ENCODE measurements at places on chromosomes 2 and 18. TPM values are rescaled to one million over a fixed set of nuclear protein-coding genes. Genes with fewer than 3 reads are reported as not detected.

The DYSF gene
- total RNA-seq = 49.2 TPM

The COL4A3 gene
- total RNA-seq = 4.5 TPM

The TDRD15 gene
- total RNA-seq = not detected

The METTL4 gene
- 5.9 TPM for total RNA-seq

The LIMS4 gene
- total RNA-seq = 2.8 TPM

The GKN2 gene
- total RNA-seq = not detected

DNA sequence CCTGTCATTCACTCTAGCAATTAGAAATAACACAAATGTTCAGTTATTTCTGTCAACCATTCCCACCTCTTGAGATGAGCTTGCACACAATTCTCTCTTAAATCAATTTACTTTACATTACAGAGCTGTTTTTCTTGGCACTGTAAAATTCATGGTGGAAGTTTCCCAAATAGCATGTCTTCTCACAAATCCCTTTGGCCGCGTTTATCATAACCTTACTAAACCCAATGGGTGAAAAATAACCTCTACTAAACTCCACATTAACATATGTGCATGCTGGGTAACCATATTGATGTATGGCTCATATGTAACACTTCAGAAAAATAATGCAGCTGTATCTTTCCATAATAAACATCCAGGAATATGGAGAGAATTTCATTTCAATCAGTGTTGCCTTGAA lies 75.5 kb upstream of the SULT1C3 start:
- DNase-seq = no peak

- DNase-seq = no peak
Observed at GRCh38 chr18:65994302-65994701, 243.5 kb downstream of the CDH7 start.

GRCh38 chr2:220821683-220822082 lies 750.4 kb downstream of the EPHA4 start:
- no peak for DNase-seq

DNA sequence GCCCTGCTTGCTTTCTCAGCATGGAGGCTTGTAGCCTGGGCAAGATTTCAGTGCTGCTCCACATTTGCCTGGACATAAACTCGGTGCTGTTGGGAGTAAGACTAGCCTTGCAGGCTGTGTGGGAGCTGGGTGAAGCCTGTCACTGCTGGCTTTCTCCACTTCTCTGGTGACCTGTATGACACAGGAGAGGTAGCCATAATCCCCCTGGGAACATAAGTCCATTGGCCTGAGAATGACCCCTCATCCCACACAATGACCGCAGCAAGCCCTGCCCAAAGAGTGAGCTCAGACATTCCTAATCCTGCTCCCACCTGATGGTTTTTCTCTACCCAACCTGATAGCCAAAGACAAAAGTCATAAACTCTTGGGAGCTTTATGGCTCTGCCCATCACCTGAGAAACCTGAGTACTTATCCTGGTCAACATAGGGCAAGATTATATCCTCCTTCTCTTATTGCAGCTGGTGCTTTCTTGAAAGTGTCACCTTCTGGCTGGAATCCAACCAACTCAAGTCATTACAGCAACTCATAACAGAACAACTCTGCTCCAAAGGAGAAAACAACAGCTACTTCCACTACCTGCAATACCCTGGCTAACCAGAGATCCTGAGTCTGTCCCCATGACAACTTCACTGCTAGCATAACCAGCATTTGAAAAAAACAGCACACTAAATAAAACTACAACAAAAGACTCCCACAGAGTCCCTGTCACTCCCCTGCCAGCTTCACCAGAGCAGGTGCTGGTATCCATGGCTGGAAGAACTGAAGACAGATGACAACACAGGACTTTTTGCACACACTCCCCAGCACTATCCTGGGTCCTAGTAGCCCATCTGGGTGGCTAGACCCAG lies 834.4 kb upstream of the DDX18 start:
- no peak for DNase-seq

- DNase-seq = no peak
Observed at GRCh38 chr2:146986161-146986560, 858.7 kb upstream of the ACVR2A start.

DNA sequence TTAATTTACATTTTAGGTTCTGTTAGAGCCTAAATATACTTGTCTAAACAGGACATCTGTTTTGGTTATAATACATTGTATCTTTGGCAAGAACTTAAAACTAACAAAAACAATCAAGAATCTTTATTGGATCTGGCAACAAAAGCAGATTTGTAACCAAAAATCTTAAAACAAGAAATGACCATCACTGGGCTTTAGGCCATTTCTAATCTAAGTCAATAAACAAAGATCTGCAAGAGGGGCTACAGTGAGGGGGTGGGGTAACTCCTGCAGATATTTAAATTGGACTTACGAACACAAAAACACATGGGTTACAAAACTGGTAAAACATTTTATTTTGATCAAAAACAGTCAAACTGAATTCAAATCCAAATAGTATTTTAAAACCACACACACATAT lies 77.3 kb downstream of the SRBD1 start:
- no peak for DNase-seq

DNA sequence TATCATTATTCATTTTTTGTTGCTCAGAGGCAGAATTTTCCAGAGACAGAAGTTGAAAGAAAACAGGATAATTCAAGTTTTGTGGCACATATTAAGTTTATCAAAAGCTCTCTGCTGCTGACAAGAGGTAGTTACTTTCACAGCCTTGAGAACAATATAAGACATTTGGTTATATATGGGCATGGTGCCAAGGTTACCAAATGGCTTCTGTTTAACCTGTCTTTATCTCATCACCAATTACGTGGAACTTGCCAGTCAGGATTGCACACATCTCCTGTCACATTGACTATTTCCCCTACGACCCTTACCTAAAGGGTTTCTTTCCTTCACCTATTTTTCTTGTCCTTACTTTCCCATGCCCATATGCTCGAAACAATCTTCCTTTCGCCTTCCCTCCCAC lies 35.9 kb downstream of the KLF7 start:
- no peak for DNase-seq

DNA sequence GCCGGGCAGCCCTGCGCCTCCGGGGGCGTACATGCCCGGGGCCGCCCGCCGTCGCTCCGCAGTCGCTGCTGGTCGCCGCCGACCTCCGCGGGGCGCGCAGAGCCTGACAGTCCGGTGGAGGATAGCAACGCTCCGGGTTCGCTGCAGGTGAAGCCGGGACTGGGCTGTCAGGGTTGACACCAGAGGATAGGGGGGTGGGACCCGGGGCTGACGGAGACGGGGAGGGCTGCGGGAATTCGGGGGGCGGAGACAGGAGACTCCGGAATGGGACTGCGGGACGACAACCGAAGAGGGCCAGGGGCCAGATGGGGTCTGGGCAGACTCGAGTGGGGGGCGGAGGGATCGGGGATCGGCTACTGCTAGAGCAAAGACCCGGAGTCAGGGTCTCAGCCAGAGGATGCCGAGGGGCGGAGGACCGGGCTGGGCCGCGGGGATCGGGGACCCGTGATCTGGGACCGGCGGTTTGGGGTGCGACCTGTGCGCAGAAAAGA lies 403 bp downstream of the TMEM127 start:
- peak; percentile 71 for DNase-seq

GRCh38 chr2:14716319-14716718 lies 83.8 kb downstream of the LRATD1 start:
- no peak for DNase-seq

DNA sequence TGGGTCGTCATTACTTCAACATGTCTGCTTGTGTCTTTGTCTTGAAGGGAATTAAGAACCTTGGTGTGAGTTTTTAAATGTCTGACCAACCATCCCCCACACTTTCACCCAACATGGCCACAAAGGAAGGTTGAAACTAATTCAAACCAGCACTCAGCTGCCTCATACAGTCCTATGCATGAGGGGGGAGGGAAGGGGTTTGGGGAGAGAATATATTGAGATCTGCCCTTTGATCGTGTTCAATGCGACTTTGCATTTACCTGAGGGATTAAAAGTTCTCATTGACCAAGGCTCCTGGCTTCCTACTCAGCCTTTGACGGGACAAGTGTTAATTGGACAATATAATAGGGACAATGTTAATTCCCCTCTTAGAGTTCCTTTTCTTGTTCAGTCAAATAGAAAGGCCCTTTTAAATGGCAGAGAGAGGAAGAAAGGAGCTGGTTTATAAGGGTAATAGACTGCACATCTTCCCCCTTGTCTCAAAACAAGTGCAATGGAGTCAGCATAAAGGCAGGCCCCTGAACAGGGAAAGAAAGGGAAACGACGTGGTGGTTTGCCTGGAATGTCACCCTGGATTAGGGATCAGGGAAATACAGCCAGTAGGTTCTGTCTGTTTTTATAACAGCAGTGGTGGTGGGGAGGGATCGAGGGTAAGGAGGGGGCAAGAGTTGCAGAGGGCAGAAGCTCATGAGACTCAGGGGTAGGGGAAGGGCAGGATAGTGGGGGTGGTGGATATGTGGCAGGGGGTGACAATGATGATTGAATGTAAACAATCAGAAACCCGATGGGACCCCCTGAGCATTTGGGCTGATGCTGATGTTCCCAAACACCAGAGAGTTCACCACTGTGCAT lies 198.7 kb downstream of the MYCN start:
- DNase-seq = no peak

- DNase-seq = no peak
Observed at GRCh38 chr18:70507970-70508369, 219.1 kb downstream of the SOCS6 start.

DNA sequence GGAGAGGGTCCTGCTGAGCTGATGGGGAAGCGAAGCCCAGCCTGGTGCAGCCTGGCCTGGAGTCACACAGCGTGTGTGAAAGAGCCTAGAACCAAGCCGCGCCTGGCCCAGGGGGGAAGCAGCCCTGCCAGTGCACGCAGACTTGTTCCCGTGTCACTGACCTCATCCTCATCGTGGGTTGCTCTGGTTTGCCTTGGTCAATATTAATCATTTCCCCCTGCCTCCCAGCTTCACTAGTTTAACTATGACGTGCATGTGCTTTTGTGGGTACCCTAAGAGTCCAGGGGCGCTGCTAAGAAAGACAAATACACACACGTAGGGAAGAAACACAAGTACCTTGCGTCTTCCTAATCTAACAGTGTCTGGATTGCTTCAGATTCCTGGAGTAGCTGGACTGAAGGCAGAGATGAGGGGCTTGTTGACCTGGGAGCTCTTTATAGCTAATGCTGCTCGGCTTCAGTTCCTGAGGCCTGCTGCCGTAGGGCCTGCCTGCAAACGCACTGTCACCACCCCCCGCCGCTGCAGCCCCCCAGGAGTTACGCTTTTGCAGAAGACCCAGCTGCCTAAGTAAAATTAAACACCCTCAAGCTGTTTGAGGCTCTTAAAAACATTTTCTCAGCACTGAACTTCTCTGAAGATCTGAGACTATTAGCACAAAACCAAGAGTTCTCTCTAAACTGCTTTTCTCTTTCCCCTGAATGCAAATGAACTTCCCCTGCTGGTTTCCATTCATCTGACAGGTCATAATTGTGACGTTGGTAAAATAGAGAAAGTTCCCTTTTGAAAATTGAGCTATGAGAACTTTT lies 159.2 kb downstream of the FAM210A start:
- peak; percentile 56 for DNase-seq

DNA sequence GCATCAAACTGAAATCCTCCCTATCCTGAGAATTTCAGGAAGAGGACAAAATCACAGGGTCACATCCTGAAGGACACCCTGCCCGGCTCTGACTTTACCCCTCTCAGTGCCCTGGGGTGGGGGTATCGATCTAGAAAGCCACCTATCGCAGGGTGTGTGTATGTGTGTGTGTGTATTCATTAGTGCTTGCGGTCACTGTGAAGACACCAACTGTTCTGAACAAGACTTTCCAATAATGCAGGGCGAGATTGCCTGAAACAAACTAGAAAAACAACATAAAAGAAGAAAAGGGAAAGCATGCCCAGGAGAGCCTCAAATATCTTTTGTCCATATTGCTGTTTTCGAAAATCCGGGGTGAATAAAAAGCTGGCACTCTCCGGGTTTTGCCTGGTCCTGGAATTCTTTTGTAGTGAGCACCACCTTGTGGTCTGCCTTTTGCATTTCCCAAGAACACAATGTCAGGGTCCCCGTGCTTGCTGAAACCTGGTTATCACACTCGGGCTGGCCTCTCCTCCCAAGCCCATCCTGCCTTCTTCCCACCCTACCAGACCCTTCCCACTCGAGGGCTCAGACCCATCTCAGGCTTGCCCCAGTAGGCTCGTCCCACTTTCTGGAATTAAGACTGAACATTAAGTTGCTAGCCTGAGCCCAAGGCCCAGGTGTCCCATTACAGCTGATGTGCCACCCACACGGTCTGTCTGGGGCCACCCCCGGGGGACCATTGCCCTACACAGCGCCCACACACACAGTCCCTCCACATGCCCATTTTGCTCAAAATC lies 25.0 kb upstream of the COPS8 start:
- no peak for DNase-seq

- no peak for DNase-seq
Observed at GRCh38 chr2:55140316-55141219, 90.3 kb upstream of the RTN4 start.

DNA sequence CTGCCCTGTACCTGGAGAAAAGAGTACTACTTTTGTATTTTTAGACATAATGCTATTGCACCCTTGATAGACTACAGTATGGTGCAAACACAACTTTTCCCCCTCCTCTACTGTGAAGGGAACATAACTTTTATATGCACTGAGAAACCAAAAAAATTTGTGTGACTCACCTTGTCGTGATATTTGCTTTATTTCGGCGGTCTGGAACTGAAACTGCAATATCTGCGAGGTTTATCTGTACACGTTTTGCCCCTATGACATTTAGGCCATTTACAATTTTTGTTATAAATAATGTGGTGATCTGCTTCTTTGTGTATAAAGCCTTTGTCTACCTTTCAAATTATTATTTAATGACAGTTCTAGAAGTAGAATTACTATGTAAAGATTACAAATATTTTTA lies 34.4 kb upstream of the AAK1 start:
- DNase-seq = no peak

DNA sequence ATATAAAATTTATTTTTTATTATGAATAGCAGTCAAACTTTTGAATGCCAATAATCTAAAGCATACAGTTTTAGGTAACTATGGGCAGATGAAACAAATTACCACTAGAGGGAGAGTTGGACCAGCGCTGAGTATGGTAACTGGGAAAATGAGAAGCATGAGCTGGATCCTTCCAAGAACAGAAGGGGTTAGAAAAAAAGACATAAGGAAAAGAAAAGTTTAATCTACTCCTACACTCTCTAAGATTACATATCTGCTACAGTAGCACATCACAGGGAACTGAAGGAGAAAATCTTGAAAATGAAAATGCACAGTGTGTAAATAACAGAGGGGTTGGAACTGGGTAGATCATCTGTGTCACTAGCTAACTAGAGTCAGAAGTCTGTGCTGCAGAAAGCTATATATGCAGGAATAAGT lies 15.5 kb downstream of the REG3G start:
- DNase-seq = no peak

DNA sequence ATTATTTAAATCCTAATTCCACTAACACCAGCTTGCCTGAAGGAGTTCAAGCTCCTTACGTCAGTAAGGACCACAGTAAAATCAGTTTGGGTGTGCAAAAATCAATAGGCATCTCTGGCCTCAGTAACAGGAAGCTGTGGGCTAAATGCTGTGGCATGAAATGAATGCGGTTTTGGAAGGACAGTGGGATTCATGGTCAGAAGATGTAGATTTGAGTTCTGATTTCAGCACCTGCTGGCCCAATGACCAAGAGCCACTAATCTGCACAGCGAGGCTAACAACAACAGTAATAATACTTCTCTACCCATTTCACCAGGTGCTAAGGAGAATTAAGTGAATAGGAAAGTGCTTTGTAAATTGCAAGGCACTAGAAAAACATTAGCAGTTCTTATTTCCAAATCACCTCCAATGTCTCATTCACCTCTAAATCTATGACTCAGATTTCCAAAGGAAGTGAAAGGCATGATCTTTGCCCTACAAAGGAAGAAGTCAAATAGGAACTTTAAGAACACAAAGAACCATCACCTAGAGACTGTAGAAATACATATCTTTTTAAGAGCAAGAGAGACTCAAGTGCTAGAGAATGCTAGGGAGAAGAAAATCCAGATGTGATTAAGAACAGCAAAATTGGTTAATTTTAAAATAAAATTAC lies 172.6 kb downstream of the ANKRD44 start:
- no peak for DNase-seq
